Nephron progenitor cell (in vitro differentiated cells): ENCODE measurements at places on chromosomes 1 and 21.

- H3K36me3 ChIP-seq, result peaks cover 71% of the 10 kb centered on the region
- no peaks in the 10 kb centered on the region for H3K4me1 ChIP-seq
- DNase-seq, result no peak
- H3K4me3 ChIP-seq, result no peak overlapping the region
These were observed 39.0 kb downstream of the ZZZ3 start for GRCh38 chr1:77643456-77643855.

GRCh38 chr1:204565617-204566582 lies 49.7 kb downstream of the MDM4 start:
- DNase-seq, result peak; percentile 55
- peak overlapping the region; percentile 51 for H3K4me3 ChIP-seq
- peaks cover 26% of the 10 kb centered on the region for H3K4me1 ChIP-seq
- H3K27me3 ChIP-seq, result no peaks in the 10 kb centered on the region

GRCh38 chr1:94413311-94413710 lies 4.9 kb upstream of the ABCD3 start:
- peaks cover 7% of the 10 kb centered on the region for H3K4me1 ChIP-seq
- peaks cover 3% of the 10 kb centered on the region for H3K27me3 ChIP-seq
- H3K4me3 ChIP-seq, result no peak overlapping the region
- no peaks in the 10 kb centered on the region for H3K36me3 ChIP-seq

GRCh38 chr1:203590603-203591002 lies 36.0 kb upstream of the ATP2B4 start:
- H3K4me3 ChIP-seq, result peak overlapping the region; percentile 3
- DNase-seq, result no peak
- peaks cover 55% of the 10 kb centered on the region for H3K4me1 ChIP-seq
- no peaks in the 10 kb centered on the region for H3K36me3 ChIP-seq
- peak overlapping the region; percentile 51 for H3K27ac ChIP-seq
- peaks cover 25% of the 10 kb centered on the region for H3K27me3 ChIP-seq

DNA sequence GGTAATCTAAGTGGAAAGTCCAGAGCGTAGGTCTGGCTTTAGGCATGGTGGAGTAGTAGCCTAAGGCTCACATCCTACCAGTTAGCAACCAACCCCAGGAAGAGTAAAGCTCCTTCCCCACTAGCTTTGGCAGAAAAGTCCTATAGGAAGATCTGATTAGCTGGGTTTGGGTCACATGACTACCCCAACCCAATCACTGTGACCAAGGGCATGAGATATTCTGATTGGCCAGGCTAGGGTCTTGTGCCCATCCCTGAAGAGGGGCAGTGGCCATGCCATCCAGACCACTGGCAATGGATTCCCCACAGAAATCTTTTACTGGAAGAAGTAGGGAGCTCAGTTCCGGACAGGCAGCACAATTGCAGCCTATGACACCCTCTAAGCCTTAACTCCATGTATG lies 58.6 kb upstream of the CD34 start:
- H3K4me3 ChIP-seq, result no peak overlapping the region
- H3K36me3 ChIP-seq, result no peaks in the 10 kb centered on the region
- peaks cover 31% of the 10 kb centered on the region for H3K4me1 ChIP-seq
- DNase-seq, result no peak
- H3K27ac ChIP-seq, result no peak overlapping the region
- H3K27me3 ChIP-seq, result peaks cover 43% of the 10 kb centered on the region

- H3K4me1 ChIP-seq, result no peaks in the 10 kb centered on the region
- DNase-seq, result no peak
- no peak overlapping the region for H3K27ac ChIP-seq
- H3K36me3 ChIP-seq, result no peaks in the 10 kb centered on the region
- no peaks in the 10 kb centered on the region for H3K27me3 ChIP-seq
- no peak overlapping the region for H3K4me3 ChIP-seq
These were observed 15.5 kb downstream of the ACTN2 start for GRCh38 chr1:236701782-236702181.

DNA sequence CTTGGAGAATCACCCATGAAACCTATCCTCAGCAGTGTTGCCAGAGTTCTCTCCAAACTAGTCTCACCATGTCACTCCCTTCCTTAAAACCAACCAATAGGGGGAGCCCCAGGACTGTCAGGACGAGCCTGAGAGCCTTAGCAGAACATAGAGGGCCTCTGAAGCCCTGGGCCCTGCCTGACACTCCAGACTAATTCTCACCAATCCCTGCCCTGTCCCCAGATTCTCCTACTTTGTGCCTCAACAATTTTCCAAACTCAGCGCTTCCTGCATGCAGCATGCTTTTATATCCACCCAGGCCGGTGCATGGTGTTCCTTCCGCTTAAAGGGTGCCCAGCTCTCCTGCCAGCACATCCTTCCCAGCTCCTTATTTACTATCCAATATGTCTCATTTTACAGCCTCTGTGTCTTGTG lies 42.7 kb downstream of the HSD3B1 start:
- H3K4me1 ChIP-seq, result peaks cover 21% of the 10 kb centered on the region
- no peak overlapping the region for H3K4me3 ChIP-seq
- no peaks in the 10 kb centered on the region for H3K36me3 ChIP-seq
- H3K27ac ChIP-seq, result no peak overlapping the region
- peaks cover 18% of the 10 kb centered on the region for H3K27me3 ChIP-seq

GRCh38 chr1:21007876-21008275 lies 168.8 kb downstream of the EIF4G3 start:
- H3K27ac ChIP-seq, result no peak overlapping the region
- H3K36me3 ChIP-seq, result no peaks in the 10 kb centered on the region
- no peak for DNase-seq
- H3K4me3 ChIP-seq, result no peak overlapping the region

- H3K27ac ChIP-seq, result no peak overlapping the region
- peaks cover 9% of the 10 kb centered on the region for H3K27me3 ChIP-seq
- H3K4me1 ChIP-seq, result no peaks in the 10 kb centered on the region
- H3K4me3 ChIP-seq, result no peak overlapping the region
- no peaks in the 10 kb centered on the region for H3K36me3 ChIP-seq
- no peak for DNase-seq
These were observed 8.9 kb upstream of the ZRANB2 start for GRCh38 chr1:71089536-71090270.

GRCh38 chr1:27408151-27408550 lies 15.7 kb downstream of the GPR3 start:
- DNase-seq, result no peak
- peaks cover 35% of the 10 kb centered on the region for H3K36me3 ChIP-seq
- H3K4me1 ChIP-seq, result peaks cover 70% of the 10 kb centered on the region
- no peak overlapping the region for H3K4me3 ChIP-seq

DNA sequence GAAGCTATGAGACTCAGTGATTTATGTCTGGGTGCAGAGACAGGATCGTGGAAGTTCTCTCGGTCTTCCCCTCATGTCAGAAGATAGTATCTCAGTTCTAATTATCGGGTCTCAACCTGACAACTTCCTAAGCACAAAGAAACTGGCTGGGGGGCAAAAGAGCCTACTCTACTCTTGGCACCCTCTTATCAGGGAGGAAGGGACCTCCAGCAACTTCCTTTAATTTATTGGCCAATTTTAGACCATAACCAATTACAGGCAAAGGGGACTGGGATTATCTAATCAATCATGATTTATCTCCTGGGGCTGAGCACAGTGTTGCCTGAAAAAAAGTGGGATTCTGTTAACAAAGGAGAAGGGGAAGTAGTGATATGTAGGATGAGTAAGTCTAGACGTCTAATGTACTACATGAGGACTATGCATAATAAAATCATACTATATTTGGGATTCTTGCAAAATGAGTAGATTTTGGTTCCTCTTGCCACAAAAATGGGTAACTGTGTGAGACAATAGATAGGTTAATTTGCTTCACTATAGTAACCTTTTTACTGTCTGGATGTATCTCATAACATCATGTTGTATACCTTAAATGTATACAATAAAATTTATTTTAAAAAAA lies 98.8 kb downstream of the ZFYVE9 start:
- no peak overlapping the region for H3K4me3 ChIP-seq
- peaks cover 11% of the 10 kb centered on the region for H3K36me3 ChIP-seq
- H3K27ac ChIP-seq, result no peak overlapping the region
- H3K4me1 ChIP-seq, result peaks cover 12% of the 10 kb centered on the region
- no peaks in the 10 kb centered on the region for H3K27me3 ChIP-seq

DNA sequence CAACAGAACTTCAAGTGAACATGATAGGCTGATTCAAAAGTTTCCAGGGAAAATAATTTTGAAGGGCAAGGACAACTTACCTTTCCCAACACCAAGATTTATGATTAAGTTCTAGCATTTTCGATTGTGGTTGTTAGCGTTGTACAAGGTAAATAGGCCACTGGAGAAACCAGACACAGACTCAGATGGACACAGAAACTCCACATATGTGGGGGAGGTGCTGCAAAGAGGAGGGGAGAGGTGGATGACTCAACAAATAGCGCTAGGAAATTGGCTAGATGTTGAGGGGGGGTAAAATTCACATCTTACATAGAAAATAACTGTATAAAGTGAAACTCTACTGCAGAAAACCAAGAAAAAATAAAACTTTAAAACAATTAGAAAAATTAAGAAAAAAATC lies 564.4 kb downstream of the MATN1 start:
- no peak for DNase-seq
- H3K27ac ChIP-seq, result peak overlapping the region; percentile 72
- no peak overlapping the region for H3K4me3 ChIP-seq
- H3K27me3 ChIP-seq, result peaks cover 12% of the 10 kb centered on the region

- no peak overlapping the region for H3K4me3 ChIP-seq
- H3K27me3 ChIP-seq, result peaks cover 1% of the 10 kb centered on the region
- no peak overlapping the region for H3K27ac ChIP-seq
- no peaks in the 10 kb centered on the region for H3K4me1 ChIP-seq
- H3K36me3 ChIP-seq, result no peaks in the 10 kb centered on the region
These were observed 395.4 kb upstream of the ADAMTS5 start for GRCh38 chr21:27362249-27362648.

DNA sequence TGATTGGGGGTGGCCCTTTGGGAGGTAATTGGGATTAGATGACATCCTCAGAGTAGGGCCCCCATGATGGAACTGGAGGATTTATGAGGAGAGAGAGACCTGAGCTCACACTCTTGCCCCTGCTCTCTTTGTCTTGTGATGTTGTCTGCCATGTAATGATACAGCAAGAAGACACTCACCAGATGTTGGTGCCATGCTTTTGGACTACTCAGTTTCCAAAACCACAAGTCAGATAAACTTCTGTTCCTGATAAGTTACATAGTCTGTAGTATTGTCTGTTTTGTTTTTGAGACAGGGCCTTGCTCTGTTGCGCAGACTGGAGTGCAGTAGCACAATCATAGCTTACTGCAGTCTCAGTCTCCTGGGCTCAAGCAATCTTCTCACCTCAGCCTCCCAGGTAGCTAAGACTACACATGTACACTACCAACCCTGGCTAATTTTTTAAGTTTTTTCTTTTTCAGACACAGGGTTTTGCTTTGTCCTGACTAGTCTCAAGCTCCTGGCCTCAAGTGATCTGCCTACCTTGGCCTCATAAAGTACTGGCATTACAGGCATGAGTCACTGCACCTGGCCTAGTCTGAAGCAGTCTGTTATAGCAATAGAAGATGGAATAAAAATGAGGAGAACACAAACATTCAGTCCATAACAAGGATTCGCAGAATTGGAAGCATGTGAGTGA lies 115.0 kb upstream of the GALNT2 start:
- no peak overlapping the region for H3K27ac ChIP-seq
- no peaks in the 10 kb centered on the region for H3K36me3 ChIP-seq
- H3K4me1 ChIP-seq, result no peaks in the 10 kb centered on the region
- H3K27me3 ChIP-seq, result peaks cover 3% of the 10 kb centered on the region
- DNase-seq, result no peak
- H3K4me3 ChIP-seq, result no peak overlapping the region

- H3K27me3 ChIP-seq, result peaks cover 50% of the 10 kb centered on the region
- no peak overlapping the region for H3K4me3 ChIP-seq
These were observed 76.8 kb upstream of the ZNF678 start for GRCh38 chr1:227486559-227486958.

DNA sequence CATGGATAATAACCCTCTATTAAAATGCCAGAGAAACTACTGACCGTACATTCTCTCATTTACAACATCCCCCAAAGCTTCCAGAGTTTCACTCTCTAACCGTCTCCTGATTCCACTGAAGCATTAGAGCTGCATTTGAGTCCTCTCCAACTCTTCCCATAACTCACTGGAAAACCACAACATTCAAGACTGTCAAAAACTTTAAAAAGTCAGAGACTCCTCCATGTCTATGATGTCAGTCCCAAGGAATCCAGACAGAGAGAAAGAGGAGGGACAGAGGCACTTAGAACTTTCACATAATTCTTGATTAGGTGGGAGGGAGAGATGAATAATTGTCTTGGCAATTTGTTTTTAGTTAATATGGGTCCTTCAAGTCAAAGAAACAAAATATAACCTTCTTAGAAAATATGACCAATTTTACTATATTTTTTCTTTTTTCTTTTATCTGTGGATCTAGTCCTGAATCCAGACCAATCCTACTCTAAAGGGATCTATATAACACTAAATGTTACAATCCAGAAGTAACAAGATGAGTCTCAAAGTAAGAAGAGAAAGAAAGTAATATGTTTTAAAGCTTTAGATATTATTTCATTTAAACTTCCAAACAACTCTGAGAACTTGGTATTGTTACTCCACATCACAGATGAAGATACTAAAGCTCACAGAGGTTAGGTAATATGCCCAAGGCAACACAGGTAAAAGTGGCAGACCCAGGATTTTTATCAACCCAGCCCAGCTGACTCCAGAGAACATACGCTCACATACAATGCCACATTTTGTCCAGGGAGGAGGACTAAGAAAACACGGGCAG lies 23.8 kb downstream of the OTUD7B start:
- no peak overlapping the region for H3K4me3 ChIP-seq
- H3K27ac ChIP-seq, result peak overlapping the region; percentile 93
- no peaks in the 10 kb centered on the region for H3K27me3 ChIP-seq
- peaks cover 29% of the 10 kb centered on the region for H3K4me1 ChIP-seq

DNA sequence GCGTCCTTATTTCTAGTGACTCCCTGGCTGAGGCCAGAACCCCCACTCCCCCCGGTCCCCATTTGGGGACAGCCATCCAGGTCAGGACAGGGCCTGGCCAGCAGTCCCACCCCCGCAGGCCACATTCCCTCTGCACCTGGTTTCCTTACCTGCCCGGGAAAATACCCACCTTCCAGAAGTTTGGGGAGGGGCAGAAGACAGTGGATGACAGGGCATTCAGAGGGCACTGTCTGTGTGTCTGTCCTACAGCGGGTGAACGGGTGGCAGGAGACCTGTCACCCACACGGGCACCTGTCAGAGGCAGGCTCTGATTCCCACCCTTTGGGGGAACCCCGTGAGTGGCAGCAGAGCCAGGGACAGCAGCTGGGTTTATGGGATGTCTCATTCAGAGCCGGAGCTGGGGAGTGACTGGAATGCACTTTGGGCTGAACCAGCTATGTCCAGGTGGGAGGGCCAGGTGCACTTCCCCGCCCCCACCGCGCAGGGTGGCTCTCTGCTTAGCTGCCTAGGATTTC lies 2.0 kb downstream of the ARHGEF16 start:
- H3K36me3 ChIP-seq, result no peaks in the 10 kb centered on the region
- no peak overlapping the region for H3K4me3 ChIP-seq
- H3K4me1 ChIP-seq, result peaks cover 54% of the 10 kb centered on the region
- H3K27ac ChIP-seq, result no peak overlapping the region
- H3K27me3 ChIP-seq, result no peaks in the 10 kb centered on the region
- DNase-seq, result no peak

DNA sequence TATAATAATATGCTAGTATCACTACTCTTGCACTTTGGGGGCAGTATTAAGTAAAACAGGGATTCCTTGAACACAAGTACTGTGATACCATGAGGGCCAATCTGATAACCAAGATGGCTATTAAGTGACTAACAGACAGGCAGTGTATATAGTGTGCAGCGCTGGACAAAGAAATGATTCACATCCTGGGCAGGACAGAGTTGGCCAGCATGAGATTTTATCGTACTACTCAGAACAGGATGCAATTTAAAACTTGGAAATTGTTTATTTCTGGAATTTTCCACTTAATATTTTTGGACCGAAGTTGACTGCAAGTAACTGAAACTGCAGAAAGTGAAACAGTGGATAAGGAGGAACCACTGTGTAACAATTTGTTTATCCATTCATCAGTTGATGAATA lies 74.6 kb downstream of the DNTTIP2 start:
- peaks cover 34% of the 10 kb centered on the region for H3K36me3 ChIP-seq
- H3K4me3 ChIP-seq, result no peak overlapping the region
- H3K27ac ChIP-seq, result no peak overlapping the region
